ENCODE measurements at places on chromosomes 5 and 9. TPM values are rescaled to one million over a fixed set of nuclear protein-coding genes. Genes with fewer than 3 reads are reported as not detected.
A peak's percentile ranks its signal among the peaks of the same experiment; 100 is the strongest.

FCN2 gene
- polyA plus RNA-seq = 0.11 TPM

SARDH gene
- polyA plus RNA-seq = 10.5 TPM

SNCAIP gene
- polyA plus RNA-seq = 20.8 TPM

FKTN gene
- 26.5 TPM for polyA plus RNA-seq

CATSPER3 gene
- 0.74 TPM for polyA plus RNA-seq

PKD2L2 gene
- 0.49 TPM for polyA plus RNA-seq

NRG2 gene
- 8.9 TPM for polyA plus RNA-seq

FOXD4 gene
- 0.34 TPM for polyA plus RNA-seq

DNA sequence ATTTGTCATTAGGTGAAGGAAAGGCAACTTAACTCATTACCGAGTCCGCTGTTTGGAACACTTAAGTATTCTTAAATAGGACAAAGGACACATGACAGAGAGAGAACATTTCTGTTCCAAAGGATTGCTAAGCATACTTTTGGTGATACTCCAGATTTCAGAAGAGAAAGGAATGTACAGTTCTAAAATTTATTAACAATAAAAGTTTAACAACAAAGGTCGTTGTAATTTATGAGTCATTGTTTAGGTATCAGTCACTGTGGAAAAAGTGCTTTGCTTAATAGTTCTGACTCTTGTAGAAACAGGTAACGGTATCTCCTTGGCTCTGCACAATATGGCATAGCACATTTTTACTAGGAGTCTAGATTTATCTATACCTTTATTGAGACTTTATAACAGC is 36.3 kb upstream of the PAM start:
- no peak for DNase-seq

DNA sequence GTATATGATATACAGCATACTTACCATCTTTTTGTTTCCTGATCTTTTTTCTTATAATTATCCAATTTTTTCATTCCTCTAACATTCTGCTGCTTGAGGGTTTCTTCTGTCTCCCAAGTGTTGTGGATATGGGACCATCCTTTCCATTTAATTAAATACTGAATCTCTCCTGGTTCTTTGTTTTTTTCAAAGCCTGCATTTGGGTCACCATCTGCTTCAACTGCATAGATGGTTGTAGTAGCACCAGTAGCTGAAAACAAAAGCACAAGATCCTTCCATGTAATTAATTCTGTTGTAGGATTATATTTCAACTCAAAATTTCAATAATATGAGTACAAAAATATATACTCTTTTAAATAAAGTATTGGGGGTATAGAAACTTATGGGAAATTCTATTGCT is 29.4 kb downstream of the CHD1 start:
- no peak for DNase-seq

GRCh38 chr5:175867587-175868347 is 3.6 kb upstream of the CPLX2 start:
- no peak for DNase-seq

- DNase-seq = no peak
Measured at GRCh38 chr9:15249042-15249818, 57.8 kb downstream of the TTC39B start.

DNA sequence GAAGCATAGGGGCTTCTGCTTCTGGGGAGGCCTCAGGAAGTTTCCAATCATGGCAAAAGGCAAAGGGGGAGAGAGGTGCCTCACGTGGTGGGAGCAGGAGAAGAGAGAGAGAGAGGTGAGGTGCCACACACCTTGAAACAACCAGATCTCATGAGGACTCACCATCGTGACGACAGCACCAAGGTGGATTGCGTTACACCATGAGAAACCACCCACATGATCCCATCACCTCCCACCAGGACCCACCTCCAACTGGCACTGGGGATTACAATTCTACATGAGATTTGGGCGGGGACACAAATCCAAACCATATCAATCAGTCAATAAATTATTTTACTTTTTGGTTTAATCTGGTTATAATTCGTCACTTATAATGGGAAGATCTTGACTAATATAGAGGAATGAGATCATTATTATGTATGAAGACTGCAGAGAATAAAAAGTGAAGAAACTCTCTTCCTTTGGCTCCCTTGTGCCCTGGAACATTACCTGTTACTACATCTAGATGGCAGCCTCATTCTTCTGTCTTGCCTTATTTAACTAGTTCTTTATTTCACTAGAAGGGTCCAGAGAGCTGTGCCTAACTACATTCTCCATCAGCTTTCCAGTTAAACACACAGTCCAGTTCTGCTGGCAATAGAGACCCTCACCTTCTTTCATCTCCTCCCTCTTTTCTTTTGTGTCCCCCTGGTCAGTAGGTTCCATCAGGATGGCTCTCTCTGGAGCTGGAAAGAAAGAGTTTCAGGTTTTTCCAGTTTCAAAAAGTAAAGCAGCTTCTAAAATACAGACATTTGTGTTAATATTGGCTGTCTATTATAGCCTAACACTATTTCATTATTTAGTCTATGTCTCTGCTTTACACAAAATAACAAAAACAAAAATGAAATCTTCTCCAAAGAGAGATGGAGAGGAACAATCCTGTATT is 21.7 kb upstream of the SPINK7 start:
- no peak for DNase-seq

- no peak for DNase-seq
Measured at GRCh38 chr9:133786907-133787753, 49.0 kb upstream of the SARDH start.

DNA sequence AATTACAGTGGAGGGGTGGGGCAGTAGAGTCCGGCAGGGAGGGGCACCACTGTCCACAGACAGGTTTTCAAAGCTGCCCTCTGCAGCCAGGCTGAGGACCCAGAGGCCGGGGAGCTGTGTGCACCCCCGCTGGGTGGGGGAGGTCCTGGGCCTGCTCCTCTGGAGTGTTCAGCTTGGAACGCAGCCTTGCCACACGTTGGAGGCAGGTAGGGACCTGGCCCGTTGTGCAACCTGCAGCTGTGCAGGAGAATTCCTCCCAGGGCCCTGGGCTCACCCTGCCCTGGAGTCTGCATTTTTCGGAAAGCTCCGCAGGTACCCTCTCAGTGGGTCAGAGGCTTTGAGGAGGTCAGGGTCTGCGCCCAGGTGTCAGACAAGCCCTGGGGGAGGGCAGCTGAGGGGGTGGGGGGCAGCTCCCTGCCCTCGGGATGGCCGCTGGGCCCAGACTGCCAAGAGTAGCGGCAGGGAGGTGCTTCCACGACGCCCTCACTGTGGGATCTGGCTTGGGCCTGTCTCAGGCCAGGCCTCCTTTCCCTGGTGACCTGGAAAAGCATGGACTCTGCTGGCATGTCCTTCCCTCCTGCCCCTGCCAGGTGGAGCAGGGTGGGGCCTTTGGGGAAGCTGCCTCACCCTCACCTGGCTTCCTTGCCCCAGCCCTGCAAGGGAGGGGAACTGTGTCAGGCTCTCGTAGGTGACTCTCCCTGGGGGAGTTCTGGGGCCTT is 29.5 kb downstream of the RXRA start:
- no peak for DNase-seq

DNA sequence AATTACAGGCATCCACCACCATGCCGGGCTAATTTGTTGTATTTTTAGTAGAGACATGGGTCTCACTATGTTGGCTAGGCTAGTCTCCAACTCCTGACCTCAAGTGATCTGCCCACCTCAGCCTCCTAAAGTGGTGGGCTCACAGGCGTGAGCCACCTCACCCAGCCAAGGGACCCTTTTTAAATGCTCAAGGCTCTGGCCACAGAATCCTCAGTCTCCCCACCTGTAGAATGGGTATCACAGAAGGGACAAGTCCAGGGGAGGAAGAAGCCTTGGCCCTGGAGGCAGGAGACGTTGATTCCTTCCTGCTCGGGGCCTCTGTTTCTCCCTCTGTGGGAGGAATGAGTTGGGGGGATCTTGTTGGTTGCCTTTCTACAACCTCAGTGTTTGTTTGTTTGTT is 45.7 kb downstream of the GTF3C4 start:
- DNase-seq = no peak

DNA sequence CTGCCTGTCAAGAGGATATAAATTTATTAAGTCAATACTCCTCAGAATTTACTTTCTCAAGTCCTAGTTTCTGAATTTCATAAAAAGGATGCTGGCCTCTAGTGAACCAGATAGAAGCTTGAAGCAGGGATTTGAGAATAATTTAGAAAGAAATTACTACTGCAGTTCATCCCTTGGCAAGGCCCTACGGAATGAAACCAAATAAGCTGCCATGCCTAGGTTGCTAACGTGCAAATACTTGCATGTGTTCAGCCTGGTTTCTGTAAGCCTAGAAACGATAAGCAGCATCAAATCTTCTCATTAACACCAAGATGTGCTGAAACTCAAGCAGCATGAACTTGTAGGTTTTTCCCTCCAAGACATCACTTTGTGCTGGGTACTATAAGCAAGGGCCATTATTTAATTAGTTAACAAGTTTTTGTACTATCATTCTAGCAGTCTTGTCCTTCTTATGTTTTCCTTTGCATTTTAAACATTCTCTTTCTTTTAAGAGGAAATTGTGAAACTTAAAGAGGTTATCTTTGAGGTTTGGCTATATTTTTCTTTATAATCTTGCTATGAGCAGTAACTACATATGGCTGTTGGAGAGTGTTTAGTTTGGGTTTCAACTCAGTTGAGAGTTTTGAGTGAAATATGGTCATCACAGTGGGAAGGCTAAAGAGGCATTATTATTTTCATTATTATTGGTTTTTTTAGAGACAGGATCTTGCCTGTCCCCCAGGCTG is 71.8 kb downstream of the ADAMTSL1 start:
- no peak for DNase-seq

DNA sequence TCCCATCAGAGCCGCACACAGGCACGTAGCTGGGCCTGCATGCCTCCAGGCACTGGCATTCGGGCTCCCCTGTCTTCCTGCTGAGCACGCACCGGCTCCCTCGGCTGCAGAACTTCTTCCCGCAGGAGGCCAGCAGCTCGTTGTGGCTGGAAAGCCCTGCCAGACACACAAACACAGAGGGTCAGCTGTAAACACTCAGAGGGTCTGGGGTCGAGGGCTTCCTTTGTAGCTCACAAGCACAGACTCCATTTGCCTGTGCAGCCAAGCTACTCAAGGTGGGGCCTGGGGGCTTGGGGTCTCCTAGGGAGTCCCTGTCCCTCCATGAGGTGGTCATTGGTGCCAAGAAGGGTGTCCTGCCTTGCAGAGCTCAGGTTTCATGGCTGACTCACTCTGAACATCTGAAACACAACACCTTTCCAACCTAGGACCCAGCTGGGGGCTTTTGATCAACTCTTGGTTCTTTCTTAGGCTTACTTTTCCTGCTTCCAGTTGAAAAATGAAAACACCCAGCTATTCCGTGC is 211.4 kb downstream of the FSTL4 start:
- no peak for DNase-seq

GRCh38 chr9:107358986-107359385 is 75.9 kb downstream of the RAD23B start:
- DNase-seq = no peak

GRCh38 chr9:134408939-134409737 is 82.9 kb downstream of the RXRA start:
- DNase-seq = no peak

DNA sequence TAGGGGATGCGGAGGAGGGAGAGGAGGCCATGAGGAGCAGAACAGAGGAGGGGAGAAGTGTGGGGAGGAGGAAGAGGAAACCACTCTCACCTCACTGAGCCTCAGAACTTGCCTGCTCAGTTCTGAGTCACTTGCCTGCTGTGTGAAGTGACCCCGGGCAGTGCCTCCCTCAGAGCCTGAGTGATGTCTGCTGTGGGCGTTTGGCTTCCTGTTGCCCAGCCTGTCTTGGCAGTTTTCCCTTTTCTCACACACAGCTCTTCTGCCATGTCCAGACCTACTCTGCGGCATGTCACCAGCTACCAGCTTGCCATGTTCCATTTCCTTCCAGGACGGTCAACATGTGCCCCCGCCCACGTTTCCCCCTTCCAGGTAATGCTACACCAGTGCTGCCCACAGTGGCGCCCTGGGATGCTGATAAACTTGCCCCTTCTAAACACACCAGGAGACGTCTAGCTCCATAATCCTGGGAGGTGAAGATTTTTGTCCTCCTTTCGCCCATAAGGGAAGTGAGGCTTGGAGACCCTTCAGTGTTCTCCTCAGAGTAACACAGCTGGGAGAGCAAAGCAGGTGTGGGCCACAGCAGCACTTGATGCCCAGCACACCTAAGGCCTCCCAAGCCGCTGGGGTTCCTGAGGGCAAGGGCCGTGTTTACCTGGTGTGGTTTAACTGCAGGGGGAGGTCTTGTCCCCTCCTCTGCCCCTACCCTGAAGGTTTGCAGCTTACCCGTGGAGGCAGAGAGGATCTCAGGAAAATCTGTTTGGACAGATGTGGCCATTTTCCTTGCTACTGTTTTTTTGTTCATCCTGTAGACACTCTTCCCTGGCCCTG is 63.8 kb upstream of the RNF130 start:
- no peak for DNase-seq

GRCh38 chr9:136341769-136342168 is 14.4 kb downstream of the GPSM1 start:
- DNase-seq = no peak

DNA sequence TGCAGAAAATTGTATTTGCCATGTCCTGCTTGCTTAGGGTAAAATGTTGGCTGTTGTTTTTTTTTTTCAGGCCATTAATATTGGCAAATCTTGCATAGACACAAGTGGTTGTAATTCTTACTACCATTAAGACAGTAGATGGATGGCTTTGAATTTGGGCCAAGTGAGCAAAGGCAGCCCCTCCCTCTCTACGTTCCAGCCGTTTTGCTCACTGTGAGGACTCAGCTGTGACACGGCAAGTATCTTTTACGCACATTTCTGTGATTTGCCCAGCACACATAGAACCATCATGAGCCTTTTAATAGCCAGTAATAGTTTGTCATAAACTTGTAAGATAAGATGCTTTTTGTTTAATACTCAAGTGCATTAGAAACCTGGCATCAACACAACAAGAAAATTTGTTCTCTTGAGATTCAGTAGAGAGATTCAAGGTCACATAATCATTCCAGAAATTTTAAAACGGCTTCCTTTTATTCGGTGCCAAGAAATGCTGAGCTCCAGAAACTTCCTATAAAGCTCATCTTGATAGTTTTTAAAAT is 205.2 kb upstream of the ADCY2 start:
- peak; percentile 46 for DNase-seq

DNA sequence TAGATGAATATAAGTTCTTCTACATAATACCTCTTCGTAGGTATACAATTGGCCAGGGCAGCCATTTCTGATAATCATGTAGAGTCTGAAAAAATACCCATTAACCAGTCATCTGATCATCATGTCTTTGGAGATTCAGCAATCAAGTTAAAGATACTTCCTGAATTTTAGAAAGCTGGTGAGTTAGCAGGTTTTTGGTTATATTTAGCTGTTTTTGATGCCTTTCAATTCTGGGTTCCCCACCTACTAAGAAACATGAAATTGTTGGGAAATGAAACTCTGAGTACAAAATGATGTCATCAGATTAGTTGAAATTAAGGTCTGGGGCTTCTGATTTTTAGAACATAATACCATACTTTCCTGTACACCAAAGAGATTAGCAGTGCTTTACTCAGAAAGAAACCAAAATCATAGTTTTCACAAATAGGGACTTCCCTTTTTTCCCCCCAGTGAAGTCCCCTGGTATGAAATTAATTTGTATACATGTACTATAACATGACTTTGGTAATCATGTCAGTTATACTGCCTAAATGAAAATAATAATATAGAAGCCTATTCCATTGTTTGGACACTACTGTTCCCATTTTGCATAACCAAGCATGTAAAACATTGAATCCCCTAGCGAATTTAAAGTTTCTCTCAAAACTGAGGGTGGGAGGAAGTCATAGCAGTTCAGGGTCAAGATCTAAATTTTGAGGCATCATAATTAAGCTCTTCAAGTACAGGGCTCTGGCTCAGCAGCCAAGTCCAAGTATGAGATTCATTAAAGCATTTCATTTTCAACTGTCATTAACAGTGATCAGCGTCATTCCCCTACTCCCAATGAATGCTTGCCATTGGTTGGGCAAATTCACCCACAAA is 17.9 kb downstream of the PRLR start:
- no peak for DNase-seq

- DNase-seq = no peak
Measured at GRCh38 chr5:116091416-116091815, 6.6 kb downstream of the COMMD10 start.

Measured in right lung (tissue), 10 donors.